ENCODE measurements at places on chromosomes 5 and 9. TPM values are rescaled to one million over a fixed set of nuclear protein-coding genes. Genes with fewer than 3 reads are reported as not detected.

DRD1 gene
- not detected for polyA plus RNA-seq

NR4A3 gene
- 0.03 TPM for polyA plus RNA-seq

SPRY4 gene
- polyA plus RNA-seq = 12.0 TPM

GRCh38 chr5:33309068-33309467 is 131.7 kb upstream of the TARS1 start:
- DNase-seq = no peak

DNA sequence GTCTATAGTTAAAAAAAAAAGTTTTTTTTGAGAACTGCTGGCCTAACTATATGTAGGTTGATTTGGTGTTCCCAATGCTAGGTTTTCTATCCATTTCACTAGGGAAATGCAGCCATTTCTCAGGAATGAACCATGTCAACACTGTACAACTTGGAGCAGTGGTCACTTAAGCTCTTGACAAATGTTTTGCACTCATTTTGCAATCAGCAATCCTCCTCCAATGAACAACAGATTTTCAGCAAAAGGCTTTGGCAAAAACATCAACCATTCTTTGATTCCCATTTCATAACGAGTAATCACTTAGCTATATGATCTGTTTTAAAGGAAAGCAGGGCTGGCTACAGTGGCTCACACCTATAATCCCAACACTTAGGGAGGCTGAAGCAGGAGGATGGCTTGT is 17.9 kb downstream of the STRBP start:
- no peak for DNase-seq

DNA sequence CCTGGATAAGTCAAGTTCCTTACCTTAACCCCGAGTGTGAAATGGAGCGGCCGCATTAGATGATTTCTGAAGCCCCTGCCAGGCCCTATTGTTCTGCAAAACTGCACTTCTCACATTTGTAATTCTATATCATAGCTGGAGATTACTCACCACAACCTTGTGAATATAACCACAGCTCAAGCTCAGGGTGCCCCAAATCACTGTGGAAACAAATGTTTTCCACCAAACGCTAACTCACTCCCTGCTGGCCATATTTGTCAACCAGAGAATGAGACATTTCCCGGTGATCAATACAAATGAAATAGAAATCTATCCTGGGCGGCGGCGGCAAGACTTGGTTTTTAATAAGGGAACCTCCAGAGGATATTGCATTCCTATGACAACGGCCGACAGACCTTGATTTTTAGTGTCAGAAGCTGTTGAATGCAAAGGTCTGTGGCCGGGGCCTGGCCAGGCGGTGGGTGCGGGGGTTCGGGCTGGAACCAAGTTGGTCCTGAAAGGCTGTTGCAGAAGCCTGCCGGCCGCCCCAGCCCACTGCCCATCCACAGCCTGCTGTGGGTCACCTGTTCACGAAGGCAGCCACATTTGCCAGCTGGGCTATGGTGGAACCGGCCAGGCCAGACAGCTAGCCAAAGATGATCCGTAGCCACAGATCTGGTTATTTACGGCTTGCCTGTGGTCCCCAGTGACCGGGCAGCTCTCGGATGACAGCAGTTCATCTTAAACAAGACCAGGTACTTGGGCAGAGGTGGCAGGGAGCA is 93.9 kb upstream of the LMX1B start:
- DNase-seq = no peak

- no peak for DNase-seq
Measured at GRCh38 chr9:98342820-98343210, 87.4 kb upstream of the TBC1D2 start.

GRCh38 chr9:87109851-87110250 is 162.5 kb upstream of the GAS1 start:
- DNase-seq = peak; percentile 54

- no peak for DNase-seq
Measured at GRCh38 chr9:27382975-27383374, 86.0 kb upstream of the EQTN start.

DNA sequence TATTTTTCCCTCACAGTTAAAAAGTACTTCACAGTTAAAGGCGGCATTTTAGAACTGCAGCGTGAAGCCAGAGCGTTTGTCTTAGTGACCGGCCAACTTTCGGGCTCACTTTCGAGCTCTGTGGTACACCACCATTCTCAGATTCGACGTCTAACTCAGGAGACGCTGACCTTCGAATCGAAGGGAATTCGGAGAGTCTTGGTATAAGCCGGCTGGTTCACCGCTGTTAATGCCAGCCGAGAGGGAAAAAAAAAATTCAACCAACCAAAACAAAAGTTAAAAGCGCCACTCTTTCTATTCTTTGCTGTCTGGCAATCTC is 544 bp upstream of the SNX24 start:
- DNase-seq = no peak

Measured in mammary epithelial cell (primary cell).